LoVo (cell line): ENCODE measurements at places on chromosomes 4 and X.
A peak's percentile ranks its signal among the peaks of the same experiment; 100 is the strongest.

GRCh38 chrX:11666164-11666563 is 444 bp upstream of the ARHGAP6 start:
- DNase-seq = no peak

DNA sequence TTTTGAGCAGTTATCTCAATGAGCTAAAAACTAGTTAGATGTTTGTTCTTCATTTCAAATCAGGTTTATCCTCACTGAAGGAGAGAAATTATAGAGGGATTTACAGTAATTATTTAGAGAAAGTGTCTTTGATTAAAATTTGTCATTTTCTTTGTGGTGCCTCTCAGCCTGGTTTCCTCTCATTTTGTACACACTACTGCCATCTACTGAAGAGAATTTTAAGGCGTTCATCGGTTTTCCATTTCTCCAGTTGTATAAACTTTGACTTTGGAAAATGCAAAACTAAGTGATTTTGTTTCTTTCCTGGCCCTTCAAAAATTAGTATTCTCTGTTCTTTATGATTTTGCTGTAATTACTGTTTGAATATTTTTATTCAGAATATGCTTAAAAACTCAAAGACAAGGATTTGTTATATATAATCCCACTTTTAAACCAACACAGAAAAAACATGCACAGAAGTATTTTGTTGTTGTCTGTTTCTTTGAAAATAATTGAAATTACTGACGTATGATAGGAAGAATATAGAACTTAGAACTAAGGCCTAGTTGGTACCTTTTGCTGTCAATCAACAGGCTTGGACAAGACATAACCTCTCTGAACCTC is 34.4 kb upstream of the ANXA3 start:
- peak; percentile 37 for DNase-seq

- peak; percentile 45 for DNase-seq
Measured at GRCh38 chr4:185096032-185096653, 46.9 kb upstream of the SLC25A4 start.

GRCh38 chr4:134505511-134505910 is 303.9 kb upstream of the PABPC4L start:
- DNase-seq = no peak

DNA sequence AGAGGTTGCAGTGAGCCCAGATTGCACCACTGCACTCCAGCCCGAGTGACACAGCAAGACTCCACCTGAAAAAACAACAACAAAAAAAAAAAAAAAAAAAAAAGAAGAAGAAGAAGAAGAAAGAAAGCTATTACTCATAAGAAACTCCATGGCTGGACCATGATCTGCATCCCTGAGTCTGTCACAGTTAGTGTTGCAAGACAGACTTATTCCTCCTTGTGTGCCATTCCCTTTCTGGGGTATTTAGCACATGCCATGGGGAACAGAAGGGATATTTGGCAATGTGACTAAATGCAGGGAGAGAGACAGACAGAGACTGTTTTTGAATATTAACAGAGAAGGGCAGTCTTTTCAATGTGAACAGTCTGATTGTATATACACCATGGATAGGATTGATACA is 16.7 kb upstream of the PDS5A start:
- no peak for DNase-seq

DNA sequence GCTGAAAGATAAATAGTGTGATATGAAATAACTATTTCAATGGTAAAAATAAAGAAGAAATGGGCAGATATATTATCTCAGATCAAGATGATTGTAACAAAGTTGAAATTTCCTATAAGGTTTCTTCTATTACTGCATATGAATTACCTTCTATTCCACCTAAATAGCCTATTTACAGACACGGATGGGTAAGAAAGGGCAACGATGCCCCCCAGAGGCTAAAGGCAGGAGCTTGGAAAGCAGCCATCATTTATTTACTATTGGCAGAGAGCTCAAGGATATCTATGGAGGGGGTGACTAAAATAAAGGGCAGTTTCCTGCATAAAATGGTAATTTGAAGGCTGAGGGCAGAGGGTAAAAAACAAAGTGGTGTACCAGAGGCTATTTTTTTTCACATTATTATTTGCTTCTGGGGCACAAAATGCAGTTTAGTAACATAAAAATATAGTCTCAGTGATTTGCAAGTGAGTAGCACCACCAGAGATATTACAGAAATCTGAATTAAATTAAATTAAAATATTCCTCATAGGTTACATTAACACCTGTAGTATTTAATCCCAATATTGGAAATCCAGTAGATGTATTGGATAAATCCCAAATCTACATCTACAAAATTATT is 123.1 kb downstream of the BTC start:
- DNase-seq = peak; percentile 88

DNA sequence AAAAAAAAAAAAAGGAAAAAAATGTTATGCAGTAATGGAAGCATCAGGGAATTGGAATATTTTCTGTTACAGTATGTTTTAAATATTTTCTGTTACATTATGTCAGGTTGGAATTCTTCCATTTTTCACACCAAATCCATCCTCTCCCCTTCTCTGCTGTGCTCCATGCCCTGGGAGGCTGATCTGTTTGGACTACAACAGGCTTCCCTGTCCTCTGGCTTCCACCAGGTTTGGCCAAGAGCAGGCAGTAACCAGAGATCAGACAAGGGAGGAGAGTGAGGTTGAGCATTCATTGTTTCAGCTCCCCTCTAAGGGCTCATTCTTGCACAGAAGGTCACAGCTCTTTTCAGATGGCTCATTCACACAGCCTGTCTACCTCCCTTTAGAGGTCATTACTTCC is 11.7 kb upstream of the TMEM184C start:
- DNase-seq = no peak

- peak; percentile 51 for DNase-seq
Measured at GRCh38 chr4:74545448-74545847, 100.5 kb downstream of the AREG start.

DNA sequence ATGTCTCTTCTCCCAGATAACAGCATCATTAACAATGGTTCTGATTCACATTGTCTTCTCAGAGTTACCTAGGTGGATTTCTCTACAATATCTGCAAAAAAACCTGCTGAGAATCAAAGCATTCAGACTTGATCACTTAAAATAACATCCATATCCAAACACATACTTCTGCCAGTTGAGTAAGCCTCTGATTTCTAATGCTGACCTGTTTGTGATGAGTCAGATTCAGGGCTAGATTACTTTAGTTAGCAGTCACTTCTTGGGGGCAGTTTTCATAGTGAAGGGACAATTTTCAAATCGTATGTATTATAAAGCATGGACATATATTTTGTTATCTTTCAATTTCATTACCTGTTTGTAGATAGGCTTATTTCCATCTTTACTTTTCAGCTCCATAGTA is 35.5 kb downstream of the CCNI start:
- no peak for DNase-seq

- DNase-seq = no peak
Measured at GRCh38 chr4:150230561-150230960, 152.3 kb downstream of the DCLK2 start.

GRCh38 chr4:75940692-75941253 is at the start of gene NAAA:
Gene NAAA, minus strand, starts transcription at chr4:75941013. Its CDS starts 64 bp downstream, at chr4:75940949.
- peak; percentile 59 for DNase-seq

GRCh38 chr4:32519060-32519459 is 1798.9 kb downstream of the PCDH7 start:
- no peak for DNase-seq

GRCh38 chr4:140858897-140859296 is 102.7 kb upstream of the TBC1D9 start:
- DNase-seq = no peak

GRCh38 chr4:2389691-2390090 is 28.8 kb downstream of the ZFYVE28 start:
- no peak for DNase-seq

DNA sequence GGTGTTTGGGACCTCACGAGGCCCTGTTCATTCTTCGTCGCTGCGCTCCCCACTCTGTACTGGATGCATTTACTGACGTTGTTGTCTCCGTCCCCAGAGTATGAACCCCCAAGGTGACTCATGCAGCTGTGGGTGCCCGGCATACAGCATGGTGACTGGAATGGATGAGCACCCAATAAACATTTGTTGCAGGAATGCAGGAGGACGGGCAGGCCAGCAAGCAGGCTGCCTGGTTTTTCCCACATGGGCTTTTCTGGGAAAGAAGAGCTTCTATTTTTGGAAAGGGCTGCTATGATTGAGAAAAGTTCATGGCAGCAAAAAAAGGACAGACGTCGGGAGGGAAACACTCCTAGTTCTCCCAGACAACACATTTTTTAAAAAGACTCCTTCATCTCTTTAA is 893 bp upstream of the SOD3 start:
- no peak for DNase-seq
